Cerebellar nuclear complex (tissue), 1 donor: ENCODE measurements at places on chromosomes 3 and 15.

DNA sequence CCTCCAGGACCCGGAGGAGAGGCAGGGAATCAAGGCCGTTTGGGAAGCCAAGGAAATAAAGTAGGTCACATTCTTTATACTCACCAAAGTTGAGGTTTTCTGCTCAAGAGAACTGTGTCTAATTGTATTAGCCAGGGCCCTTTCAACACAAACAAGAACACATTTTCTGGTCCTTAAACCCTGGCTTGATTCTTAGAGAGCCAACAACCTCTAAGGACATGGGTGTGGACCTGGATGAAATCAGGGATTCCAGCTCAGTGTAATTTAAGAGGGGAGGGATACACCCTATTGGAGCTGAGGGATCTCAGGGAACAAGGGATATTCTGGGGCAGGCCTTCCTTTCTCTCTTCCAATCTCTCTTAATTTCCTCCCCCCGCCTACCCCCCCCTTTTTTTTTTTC, 104.8 kb downstream of the COL6A6 start:
- no peak for DNase-seq

DNA sequence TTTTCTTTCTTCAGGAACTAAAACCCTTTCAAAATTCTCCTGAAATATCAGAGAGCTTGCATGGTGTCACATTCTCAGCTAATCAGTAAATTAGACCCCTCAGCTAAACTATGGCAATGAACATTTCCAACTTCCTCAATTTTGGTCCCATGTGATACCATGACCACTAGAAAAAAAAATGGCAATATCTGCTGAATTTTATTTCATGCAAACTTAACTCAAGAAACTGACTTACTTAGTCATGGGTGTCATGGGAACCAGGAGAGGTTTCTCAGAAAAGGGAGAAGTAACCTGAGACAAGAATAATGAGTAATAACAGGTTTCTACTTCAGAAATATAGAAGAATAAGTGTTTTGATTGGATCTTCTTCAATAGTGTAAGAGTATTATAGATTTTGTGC, 784.6 kb upstream of the ALCAM start:
- no peak for DNase-seq

GRCh38 chr15:55496716-55497115, 11.3 kb downstream of the DNAAF4 start:
- DNase-seq: no peak

DNA sequence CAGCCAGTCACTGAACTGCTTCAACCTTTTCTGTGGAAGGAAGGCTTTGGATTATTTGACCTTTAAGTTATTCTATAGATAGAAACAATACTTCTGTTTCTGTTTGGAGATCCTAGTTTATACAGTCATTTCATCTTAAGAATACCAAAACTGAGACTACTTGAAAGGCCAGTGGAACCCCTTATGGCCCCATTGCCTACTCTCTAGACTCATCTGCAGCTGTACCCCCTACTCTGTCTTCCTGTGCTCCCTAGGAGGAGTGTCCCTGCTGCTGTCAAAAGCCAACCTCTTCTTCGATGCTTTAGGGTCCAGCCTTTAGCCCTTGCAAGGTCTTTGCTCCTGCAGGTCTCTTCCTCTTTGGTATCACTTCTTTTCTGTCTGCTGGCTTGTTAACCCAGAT, 169.6 kb downstream of the EDEM1 start:
- no peak for DNase-seq

GRCh38 chr3:7381741-7382140, 520.8 kb downstream of the GRM7 start:
- no peak for DNase-seq

DNA sequence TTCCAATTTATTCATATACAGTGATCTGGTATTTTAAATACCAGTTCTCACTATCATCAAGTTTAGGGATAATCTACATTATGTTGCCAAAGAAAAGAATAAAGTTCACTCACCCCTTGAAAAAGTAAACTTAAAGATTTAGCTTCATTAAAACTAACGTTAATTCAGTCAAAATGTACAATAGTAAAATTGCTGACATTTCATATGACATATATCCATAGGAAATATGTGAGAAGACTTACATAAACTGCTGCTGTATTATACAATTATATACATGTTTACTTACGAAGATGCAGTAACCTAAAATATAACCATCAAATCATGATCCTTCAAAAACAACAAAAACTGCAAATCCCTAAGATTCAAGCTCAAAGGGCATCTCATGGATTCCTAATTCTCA, 44.0 kb downstream of the ATR start:
- DNase-seq: no peak

- DNase-seq: no peak
Measured at GRCh38 chr3:138187296-138188012, at the start of gene ARMC8. Gene ARMC8, plus strand, starts transcription at chr3:138187301. Its CDS starts 254 bp downstream, at chr3:138187555.

DNA sequence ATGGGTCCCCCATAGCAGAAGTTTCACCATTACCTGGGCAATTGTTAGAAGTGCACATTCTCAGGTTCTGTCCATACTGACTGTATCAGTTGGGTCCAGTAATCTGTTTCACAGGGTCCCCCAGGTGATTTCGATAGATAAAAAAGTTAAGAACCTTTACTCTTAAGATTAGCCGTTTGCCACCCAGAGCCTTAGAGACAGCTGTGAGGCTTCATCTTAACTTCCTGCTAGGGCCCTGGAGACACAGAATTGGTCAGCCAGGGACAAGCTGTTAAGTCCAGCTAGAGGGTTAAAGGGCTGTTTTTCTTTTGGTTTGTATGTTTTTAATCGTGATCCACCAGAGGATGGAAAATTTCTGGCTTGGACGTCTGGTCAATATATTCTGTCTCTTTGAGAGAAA, 6.7 kb downstream of the FAM162A start:
- DNase-seq: no peak

- no peak for DNase-seq
Measured at GRCh38 chr3:186138272-186138981, 29.5 kb upstream of the ETV5 start.

GRCh38 chr3:106116733-106117489, 248.1 kb upstream of the CBLB start:
- no peak for DNase-seq

- no peak for DNase-seq
Measured at GRCh38 chr3:177213801-177214535, 16.7 kb upstream of the TBL1XR1 start.

DNA sequence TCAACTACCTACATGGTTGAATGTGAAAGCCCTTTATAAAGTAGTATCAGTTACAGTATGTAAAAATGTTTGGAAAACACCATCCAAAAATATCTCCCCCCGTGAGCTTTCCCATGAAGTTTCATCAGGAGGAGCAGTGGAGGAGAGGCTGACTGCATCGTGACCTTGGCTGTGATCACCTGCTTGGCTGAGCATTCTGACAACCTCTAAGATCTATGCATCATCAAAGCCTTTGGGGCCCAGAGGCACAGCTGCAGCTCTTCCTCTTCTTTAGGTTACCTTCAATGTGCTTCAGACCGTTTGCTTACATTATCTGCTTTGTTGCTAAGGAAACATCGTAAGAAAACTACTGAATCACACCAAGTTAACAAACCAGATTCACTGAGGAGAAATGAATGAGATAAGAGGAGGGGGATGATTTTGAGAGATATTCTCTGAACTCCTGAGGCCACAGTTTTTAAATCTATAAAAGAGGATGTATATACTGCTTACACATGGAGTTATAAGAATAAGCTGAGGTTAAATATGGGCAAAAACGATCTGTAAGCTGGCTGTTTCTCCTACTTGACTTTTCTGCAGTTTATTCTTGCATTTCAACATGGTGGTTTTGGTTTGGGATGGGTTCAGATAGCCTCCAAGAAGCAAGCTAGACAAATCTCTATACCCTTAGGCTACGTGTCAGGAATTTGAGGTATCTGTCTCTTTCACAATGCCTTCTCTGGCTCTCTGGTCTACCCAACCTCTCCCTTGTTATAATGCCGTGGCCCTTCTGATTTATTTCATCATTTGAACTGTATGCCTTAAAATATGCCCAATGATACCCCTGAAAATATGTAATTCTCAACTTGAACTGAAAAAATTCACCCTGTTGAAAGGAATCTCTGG, 4.0 kb downstream of the GCSAM start:
- DNase-seq: no peak

DNA sequence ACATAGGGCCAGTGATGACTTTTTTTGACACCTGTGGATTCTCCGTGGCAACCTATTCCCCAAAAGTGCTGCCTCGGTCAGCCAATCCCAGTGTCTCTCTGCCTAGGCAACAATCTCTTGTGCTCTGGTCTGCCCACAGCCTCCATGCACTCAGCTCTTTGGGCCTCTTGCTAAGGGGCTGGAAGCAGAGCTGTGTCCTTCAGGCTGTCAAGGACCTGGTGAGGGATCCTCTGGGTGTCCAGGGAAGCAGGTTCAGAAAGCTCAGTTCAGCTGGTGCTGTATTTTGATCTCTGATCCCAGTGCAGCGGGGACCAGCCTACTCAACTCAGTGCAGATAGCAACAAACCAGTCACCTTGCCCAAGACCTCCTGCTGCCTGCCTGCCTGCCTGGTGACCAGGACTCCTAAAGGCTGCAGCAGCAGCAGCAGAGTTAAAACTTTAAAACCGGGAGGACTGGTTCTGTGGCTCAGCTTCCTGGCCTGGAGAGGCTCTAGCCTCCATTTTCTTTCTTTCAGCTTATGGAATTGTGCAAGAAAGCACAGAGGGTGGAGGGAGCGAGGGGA, 6.2 kb downstream of the PAK6 start:
- no peak for DNase-seq

DNA sequence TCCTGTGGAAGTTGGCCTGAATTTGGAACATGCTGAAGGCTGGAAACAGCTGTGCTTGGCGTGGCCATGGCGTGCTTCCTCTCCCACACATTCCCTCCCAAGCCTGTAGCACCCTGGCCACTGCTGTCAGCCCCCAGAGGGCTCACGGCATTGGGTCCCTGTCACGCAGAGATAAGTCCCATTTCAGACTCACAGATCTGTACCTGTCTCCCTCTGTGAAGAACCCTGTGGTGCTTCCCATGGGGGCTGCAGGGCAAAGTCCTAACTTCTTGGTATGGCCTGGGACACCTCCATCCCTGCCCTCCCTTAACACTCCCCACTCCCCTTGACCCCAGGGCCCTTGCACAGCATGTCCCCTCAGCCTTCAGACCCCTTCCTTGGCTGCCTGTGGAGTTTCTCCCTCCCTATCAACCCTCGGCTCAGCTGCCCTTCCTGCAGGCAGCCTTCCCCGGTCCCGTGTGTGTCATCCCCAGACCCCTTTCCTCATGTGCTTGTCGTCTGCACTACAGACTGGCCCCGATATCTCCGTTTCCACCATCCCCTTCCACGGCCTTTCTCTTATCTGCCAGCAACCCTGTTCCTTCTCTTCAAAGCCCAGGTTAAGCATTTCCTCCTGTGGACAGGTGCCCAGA, 28.6 kb downstream of the ABTB1 start:
- no peak for DNase-seq

- DNase-seq: no peak
Measured at GRCh38 chr15:80967991-80968510, 21.6 kb downstream of the MESD start.

- no peak for DNase-seq
Measured at GRCh38 chr3:46926871-46927717, 49.5 kb downstream of the CCDC12 start.

DNA sequence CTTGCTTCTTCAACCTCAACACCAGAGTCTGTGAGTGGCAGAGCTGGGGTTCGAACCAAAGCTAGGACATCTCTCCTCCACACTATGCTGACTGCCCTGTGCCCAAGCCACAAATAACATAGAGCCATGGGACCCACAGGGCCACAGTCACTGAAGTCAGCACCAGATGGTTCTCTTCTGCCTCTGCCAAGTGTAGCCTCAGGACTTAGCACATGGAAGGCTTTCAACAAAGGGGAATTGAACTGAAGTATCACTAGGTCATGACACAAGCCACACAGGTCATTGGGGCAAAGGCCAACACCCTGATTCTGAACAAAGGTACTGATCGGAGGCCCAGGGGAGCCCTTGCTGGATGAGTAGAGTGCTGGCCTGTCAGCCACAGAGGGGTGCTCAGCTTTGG, 83.6 kb downstream of the BDH1 start:
- no peak for DNase-seq

GRCh38 chr3:194379651-194380050, 10.1 kb upstream of the LRRC15 start:
- DNase-seq: no peak

GRCh38 chr3:124731760-124732159, 1.5 kb downstream of the UMPS start:
- no peak for DNase-seq

DNA sequence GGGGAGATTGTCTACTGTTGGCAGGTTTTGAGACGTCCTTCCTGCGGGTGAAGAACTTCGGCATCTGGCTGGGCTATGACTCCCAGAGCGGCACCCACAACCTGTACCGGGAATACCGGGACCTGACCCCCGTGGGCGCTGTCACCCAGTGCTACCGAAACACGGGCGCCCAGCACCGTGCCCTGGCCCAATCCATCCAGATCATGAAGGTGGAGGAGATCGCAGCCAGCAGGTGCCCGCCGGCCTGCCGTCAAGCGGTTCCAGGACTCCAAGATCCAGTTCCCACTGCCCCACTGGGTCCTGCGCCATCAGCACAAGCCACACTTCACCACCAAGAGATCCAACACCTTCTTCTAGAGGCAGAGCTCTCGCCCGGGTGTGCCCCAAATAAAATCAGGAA, 194.9 kb upstream of the EPHA6 start:
- no peak for DNase-seq

DNA sequence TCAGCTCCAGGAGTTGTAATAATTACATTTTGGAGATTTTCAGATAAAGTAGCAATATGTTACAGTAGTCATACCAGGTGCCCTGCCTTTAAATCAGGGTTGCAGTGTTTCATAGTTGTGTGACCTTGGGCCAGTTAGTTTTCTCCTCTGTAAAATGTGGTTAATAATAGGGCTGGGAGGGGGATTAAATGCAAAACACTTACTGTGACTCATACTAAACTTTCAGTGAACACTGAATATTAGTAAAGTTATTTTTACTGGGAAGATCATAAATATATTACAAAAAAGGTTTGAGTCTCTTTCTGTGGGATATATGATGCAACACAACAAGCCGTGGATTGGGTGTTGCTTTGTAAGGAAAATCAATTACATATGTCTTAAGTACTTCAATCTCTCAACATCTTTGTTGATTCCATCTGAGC, 1.1 kb upstream of the EBLN2 start:
- no peak for DNase-seq

- no peak for DNase-seq
Measured at GRCh38 chr15:58407236-58407775, 24.5 kb upstream of the LIPC start.

GRCh38 chr3:160098261-160098908, 109.8 kb downstream of the IL12A start:
- DNase-seq: no peak

DNA sequence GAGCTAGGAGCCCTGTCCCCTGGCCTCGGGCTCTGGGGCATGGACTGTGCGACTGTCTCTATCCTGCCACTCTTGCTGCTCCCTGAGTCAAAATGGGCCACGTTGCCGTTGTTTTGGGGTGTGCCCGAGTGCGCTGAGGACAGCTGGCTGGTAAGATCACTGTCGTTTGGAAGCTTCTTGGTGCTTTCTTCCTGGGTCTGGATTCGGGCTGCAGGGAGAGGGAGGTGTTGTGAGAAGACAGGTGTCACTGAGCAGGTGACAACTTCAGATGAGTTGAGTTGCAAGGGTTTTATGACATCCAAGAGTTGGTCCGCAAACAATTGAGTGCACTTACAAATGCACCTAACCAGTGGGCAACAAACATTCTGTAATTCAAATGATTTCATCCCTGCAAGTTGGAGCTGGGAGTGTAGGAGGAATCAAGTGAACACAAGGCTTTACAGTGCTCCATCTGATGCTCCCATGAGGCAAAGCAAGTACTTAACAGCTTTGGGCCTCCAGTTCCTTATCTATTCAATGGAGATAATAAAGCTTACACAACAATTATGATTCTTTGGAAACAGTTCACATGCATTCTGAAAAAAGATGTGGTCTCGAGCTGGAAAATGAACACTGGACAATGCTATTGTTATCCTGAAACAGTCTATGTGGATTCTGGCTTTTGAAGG, 11.0 kb upstream of the STARD5 start:
- no peak for DNase-seq
